ENCODE measurements at places on chromosomes 7 and 10. TPM values are rescaled to one million over a fixed set of nuclear protein-coding genes. Genes with fewer than 3 reads are reported as not detected.

Gene CLCN1
- 0.09 TPM for total RNA-seq

Gene CCDC136
- 2.5 TPM for total RNA-seq

Gene OR2A5
- total RNA-seq, result not detected

Gene ADIRF
- total RNA-seq, result 47.9 TPM

Gene STEAP1B
- 1.3 TPM for total RNA-seq

Gene IDI2
- not detected for total RNA-seq

Gene CNNM1
- total RNA-seq, result 0.94 TPM

Gene ZWINT
- 15.7 TPM for total RNA-seq

Gene SCART1
- 1.2 TPM for total RNA-seq

DNA sequence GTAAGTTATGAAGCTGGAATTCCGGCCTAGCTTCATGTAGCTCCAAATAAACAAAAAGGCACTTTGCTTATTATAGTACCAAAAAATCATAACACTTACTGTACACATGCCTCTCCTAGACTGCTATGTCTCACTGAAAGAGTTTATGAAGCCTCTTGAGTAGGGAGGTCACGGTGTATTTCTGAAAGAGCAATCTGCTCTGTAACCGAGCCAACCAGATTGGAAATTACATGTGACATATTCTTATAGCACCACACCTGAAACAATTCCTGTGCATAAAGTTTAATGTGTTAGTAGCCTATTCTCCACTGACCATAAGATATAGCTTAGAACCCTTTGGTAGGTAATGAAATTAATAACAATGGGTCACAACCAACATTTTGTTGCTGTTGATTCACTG lies 1.3 kb upstream of the FAM3C start:
- no peak for DNase-seq

GRCh38 chr10:123249894-123250293 lies 95.7 kb downstream of the BUB3 start:
- no peak for DNase-seq

- peak; percentile 50 for DNase-seq
These were observed 168.8 kb downstream of the TMEM26 start for GRCh38 chr10:61284222-61284890.

DNA sequence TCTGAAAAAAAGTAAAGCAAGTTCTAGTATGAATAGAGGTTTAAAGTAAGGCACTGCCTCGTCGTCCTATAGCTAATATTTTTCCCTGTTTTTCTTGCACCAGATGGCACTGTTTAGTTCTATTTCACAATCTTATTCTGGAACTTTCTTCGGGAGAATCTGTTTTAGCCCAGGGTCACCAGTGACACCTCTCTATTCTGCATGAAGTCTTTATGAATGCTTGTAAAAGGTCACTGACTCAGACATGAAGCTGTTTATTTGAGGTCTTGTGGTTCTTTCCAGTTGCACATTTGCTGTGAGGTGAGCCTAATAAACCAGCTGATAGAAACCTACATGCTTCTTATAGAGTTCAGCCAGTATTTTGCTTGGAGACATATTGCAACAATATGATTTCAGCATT lies 444.3 kb downstream of the AUTS2 start:
- DNase-seq, result no peak

- no peak for DNase-seq
These were observed 628 bp downstream of the MPLKIP start for GRCh38 chr7:40133561-40134427.

DNA sequence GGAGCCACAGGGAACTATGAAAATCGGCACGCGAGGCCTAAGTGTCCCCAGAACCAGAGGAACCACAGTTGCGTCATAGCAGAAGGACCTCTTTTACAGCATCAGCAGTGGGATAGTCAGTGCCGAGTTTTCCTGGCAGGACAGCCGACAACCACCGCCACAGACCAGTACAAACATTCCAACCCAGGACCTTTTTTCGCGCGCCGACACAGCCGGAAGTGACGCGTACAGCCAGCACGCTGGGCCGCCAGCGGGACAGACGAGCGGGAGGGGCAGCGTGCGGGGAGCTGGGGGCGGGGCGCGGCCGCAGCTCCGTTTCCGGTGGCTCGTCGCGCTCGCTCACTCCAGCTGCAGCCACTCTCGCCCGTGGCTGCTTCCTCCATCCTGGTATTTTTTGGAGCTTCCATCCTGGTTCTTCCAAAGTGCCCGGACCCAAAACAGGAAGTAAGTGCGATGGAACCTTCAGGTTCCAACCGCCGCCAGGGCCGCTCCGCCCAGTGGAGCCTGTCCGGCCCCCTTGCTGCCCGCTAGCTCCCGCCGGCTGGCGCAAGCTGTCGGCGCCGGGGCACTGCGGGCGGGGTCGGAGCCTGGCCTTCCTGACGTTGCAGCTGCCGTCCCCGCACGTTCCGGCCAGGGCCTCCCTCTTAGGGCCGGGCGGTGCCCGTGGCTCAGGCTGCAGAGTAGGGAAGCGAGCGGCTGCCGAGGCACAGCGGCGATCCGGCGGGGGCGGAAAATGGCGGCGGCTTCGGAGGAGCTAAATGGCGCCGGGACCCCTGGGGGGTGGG lies at the start of gene DMTF1:
DMTF1 (plus strand) TSS at position 342 of the 785 bp plus-strand sequence. CDS start 12,489 bp downstream, outside the sequence.
- DNase-seq, result peak; percentile 99

- DNase-seq, result no peak
These were observed 624 bp upstream of the ZNF783 start for GRCh38 chr7:149261316-149261828.

DNA sequence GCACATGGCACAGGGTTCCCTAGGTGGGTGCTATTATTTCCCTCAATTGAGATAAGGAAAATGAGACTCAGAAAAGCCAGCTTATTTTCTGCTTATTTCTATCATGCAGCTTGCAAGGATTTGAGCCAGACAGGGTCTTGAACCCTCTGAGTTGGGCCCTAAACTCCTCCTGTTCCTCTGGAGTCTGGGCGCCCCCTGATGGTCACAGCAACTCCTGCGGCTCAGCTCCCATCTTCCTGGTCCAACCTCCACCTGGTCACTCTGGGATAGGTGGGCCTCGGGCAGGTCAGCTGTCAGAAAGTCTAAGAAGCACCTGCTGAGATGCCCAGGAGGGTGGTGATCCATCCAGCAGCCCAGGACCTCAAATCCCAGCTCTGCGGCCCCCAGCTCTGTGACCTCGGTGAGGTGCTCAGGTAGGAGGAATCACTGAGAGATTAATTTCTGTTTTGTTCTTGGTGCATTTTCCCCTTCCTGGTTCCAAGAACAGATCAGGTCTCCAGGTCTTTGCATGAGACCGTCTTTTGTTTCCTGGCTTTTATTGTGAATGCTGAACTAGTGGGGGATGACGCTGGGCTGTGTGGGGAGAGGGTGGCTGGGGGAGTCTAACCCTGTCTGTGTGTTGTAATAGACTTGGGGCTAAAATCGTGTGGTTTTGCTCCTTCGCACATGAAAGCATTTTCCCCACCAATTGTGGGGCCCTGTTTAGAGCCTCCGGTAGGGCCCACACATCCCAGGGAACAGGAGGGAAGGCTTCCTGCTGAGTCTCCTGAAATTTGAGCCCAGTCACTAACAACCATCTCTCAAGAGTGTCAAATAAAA lies 32.8 kb downstream of the TMEM130 start:
- no peak for DNase-seq

DNA sequence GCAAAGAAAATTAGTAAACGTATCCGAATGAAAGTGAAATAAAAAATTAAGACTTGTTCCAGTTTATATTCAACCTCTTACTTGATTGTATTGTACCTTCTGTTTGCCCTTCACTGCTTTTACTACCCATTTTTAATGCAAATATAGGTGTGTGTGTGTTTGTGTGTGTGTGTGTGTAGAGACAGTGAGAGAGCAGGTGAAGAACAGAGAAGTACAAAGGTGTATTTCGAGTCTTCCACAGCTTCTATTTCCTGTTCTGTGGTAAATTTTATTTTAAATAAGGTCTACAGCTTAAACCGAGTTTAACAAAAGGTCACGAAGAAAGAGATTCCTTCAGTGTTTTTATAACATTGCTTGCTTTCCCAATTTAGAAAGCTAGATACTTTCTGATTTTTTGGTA lies 12.7 kb upstream of the SVIL start:
- no peak for DNase-seq

DNA sequence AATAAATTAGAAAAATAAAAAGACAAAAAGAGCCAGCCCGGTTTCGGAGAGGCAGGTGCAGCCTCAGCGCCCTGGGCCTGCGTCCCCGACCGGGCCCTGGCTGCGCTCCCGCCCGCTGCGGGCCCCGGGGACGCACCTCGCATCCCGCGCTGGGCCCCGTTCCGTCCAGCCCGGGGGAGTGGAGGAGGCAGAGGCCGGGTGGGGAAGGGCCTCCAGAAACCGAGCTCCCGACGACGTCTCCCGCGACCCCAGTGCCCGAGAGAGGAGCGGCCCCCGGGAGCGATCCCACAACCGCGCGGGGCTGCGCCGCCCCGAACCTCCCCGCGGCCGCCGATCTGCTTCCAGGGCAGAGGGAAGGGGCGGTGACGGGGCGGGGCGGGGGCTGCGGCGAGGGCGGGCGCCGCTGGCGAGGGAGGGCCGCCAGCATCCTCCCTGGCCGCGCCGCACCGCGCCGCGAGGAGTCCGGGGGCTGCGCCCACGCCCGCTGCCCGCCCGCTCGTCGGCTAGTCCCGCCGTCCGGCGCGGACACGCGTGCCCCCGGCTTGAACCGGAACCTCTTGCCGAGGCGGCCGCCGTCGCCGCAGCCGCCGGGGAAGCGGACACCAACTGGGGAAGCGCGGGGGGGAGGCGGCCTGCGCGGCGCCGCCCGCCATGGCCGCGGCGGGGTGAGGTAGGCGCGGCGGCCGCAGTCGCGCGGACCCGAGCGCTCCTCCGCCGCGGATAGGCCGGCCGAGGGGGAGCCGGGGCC lies at the start of gene CCNY:
CCNY (plus strand) TSS at position 426 of the 748 bp plus-strand sequence. CDS start 545 bp downstream, outside the sequence.
- DNase-seq, result peak; percentile 77

DNA sequence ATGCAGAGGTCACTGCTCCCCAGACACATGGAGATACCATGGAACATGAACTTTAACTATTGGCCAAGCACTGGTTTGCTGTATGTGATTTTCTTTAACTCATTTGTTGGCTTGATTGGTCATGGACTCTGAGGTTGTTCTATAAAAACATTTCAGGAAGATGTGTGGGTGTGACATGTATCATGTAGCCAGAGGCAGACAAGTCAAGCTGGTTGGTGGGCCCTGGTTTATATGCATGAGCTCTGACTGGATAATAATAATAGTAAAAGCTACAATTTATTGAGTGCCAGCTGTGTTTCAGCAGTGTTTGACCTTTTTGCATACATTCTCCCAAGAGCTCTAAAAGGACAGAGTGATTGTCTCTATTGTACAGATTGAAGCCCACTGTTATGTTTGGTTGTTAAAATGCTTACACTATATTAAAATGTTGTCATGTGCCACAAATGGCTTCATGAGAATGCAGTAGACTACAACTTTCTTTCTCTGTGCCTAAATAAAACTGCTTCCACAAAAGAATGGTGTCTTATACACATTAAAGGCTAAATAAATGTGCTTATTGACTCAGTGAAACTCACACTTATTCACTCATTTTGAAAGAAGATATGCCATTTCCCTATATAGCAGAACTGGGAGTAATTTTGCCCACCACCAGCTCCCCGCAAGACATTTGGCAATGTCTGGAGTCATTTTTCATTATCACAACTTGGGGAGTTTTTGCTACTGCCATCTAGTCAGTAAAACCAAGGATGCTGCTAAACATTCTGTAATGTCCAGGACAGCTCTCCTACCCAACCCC lies 243.6 kb upstream of the NFE2L3 start:
- DNase-seq, result no peak

DNA sequence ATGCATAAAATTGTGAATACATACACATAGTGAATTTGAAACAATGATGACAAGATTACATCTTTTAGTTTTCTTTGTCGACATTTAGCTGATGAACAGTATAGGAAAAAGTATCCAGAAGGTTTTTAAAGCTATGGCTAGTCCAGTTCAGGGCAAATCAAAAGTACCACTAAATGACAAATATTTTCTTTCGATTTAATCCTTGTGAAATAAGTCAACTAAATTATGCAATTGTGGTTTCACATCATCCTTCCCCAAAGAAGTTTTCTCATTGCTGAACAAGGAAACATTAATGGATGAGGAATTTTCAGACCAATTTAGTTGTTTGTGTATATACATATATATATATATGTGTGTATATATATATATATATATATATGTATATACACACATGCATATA lies 774.0 kb downstream of the DNAJB9 start:
- DNase-seq, result no peak

- no peak for DNase-seq
These were observed 73.5 kb downstream of the ZFAND4 start for GRCh38 chr10:45599021-45599603.

DNA sequence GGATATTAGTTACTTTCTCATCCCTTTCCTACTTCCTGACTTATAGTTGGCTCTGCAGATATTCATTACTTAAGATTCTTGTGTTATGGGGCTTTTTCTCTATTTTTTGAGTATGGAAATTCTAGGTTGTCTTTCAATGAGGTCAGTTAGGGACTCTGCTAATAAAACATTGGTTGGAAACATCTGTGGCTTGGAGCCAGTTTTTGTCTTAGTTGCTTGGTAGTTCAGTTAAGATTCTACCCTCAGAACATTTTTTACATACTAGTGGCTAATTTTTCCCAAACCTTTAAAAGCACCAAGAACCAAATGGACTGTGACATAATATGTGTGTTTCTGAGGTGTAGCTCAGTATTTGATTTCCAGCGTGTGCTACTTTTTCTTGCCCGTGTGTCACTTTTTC lies 305.6 kb upstream of the FZD1 start:
- peak; percentile 37 for DNase-seq

- DNase-seq, result peak; percentile 39
These were observed 17.3 kb upstream of the NRBF2 start for GRCh38 chr10:63115732-63116383.

Measured in left lung (tissue), 14 donors.